ENCODE measurements at places on chromosomes 12 and 14. TPM values are rescaled to one million over a fixed set of nuclear protein-coding genes. Genes with fewer than 3 reads are reported as not detected.

APOF gene
- not detected for total RNA-seq

NOVA1 gene
- total RNA-seq = not detected

KLRB1 gene
- not detected for total RNA-seq

RECQL gene
- 61.9 TPM for total RNA-seq

TAS2R46 gene
- total RNA-seq = 1.3 TPM

PRPH gene
- not detected for total RNA-seq

Data from activated CD4-positive, alpha-beta T cell treated with anti-CD3 and anti-CD28 coated beads, Interleukin-2, amount 10 ng/mL, durations not matched to agents 24 days and 14 days (primary cell).